Mesothelial cell of epicardium (in vitro differentiated cells): ENCODE measurements at places on chromosomes 16 and 17.

- no peak overlapping the region for H3K4me3 ChIP-seq
- no peaks in the 10 kb centered on the region for H3K27me3 ChIP-seq
- no peak overlapping the region for H3K27ac ChIP-seq
These were observed 7.3 kb downstream of the GSE1 start for GRCh38 chr16:85620374-85620773.

DNA sequence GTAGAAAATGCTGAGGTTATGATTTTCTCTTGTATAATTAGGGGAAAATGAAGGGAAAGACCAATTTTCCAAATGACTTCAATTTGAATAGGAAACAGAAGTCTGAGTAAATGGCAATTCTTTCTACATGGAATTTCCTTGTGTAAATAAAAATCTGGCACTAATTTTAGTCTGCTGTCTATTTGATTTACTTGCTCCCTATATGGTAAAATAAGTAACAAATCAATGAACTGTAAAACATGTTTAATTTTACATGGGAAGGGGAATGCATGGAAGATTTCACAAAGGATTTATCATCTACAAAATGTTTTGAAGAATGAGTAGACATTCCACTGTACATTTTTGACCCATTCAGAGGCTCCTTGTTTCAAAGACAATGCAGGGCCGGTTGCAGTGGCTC, 811.6 kb upstream of the GOT2 start:
- peaks cover 8% of the 10 kb centered on the region for H3K27me3 ChIP-seq
- no peaks in the 10 kb centered on the region for H3K36me3 ChIP-seq
- peaks cover 14% of the 10 kb centered on the region for H3K4me1 ChIP-seq
- no peak overlapping the region for H3K4me3 ChIP-seq
- DNase-seq, result no peak
- no peak overlapping the region for H3K27ac ChIP-seq

GRCh38 chr17:44865931-44866330, 18.2 kb downstream of the HIGD1B start:
- no peak overlapping the region for H3K27ac ChIP-seq
- H3K4me3 ChIP-seq, result no peak overlapping the region
- DNase-seq, result no peak
- no peaks in the 10 kb centered on the region for H3K4me1 ChIP-seq

DNA sequence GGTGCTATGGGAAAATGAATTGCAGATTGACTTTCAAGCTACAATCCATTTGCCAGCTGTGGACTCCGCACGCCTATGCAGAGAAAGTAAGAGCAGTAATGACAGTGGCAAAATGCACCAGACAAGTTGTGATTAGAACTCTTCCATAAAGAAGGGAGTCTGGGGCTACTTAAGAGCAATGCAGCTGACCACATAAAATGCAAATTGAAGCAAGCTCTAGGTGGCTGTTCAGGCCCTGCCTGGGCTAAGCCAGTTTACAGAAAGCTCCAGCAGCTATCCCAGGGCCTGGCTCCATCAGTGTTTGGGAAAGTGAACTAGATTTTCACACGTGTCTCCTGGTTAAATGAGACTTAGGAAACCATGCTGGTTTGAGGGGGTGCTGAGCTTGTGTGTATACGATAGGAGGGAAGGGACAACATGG, 2.2 kb upstream of the MAP2K6 start:
- no peak overlapping the region for H3K27ac ChIP-seq
- H3K36me3 ChIP-seq, result no peaks in the 10 kb centered on the region
- H3K4me3 ChIP-seq, result no peak overlapping the region
- H3K27me3 ChIP-seq, result no peaks in the 10 kb centered on the region

DNA sequence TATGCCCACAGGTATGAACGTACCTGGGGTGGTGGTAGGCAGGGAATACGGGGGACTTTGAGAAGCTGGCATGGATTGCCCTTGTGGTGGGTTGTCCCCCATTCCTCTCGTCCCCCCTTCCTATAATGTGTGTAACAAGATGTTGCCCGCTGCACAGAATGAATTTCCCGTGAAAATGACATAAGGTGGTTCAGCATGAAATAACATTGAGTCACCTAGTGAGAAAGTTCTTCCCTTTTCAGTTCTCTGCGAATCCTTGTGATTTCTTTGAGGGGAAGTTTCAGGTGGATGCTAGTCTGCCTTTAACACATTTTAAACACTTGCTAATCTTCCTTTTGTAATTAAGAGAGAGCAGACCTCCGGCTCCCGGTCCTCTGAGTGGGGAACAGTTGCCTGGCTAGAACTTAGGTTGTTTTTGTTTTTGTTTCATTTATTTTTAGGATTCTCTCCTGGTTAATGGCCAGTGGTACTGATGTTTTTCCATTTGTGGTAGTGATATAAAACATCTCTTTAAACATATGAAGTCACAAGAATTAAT, 58.9 kb downstream of the RAP1GAP2 start:
- peaks cover 3% of the 10 kb centered on the region for H3K36me3 ChIP-seq
- no peak overlapping the region for H3K27ac ChIP-seq
- peaks cover 53% of the 10 kb centered on the region for H3K27me3 ChIP-seq

- no peaks in the 10 kb centered on the region for H3K4me1 ChIP-seq
- peaks cover 21% of the 10 kb centered on the region for H3K36me3 ChIP-seq
- no peaks in the 10 kb centered on the region for H3K27me3 ChIP-seq
- H3K27ac ChIP-seq, result no peak overlapping the region
These were observed 43.4 kb downstream of the MFSD11 start for GRCh38 chr17:76781056-76781982.

GRCh38 chr17:78173097-78173715, 4.8 kb downstream of the SYNGR2 start:
- no peak overlapping the region for H3K4me3 ChIP-seq
- peaks cover 9% of the 10 kb centered on the region for H3K36me3 ChIP-seq
- H3K27me3 ChIP-seq, result no peaks in the 10 kb centered on the region
- peak overlapping the region; percentile 44 for H3K27ac ChIP-seq
- H3K4me1 ChIP-seq, result peaks cover 18% of the 10 kb centered on the region

GRCh38 chr16:12268606-12269005, 292.1 kb downstream of the SNX29 start:
- DNase-seq, result no peak
- H3K27me3 ChIP-seq, result no peaks in the 10 kb centered on the region
- H3K36me3 ChIP-seq, result no peaks in the 10 kb centered on the region
- H3K4me3 ChIP-seq, result no peak overlapping the region

- no peak overlapping the region for H3K27ac ChIP-seq
- no peaks in the 10 kb centered on the region for H3K36me3 ChIP-seq
These were observed 98.4 kb downstream of the ADCY9 start for GRCh38 chr16:4017807-4018206.

GRCh38 chr17:47635734-47636133, 14.0 kb upstream of the KPNB1 start:
- H3K4me1 ChIP-seq, result no peaks in the 10 kb centered on the region
- no peak for DNase-seq
- H3K4me3 ChIP-seq, result no peak overlapping the region
- H3K27ac ChIP-seq, result no peak overlapping the region
- H3K27me3 ChIP-seq, result no peaks in the 10 kb centered on the region

- no peaks in the 10 kb centered on the region for H3K27me3 ChIP-seq
- H3K4me3 ChIP-seq, result no peak overlapping the region
- H3K4me1 ChIP-seq, result peaks cover 13% of the 10 kb centered on the region
- DNase-seq, result no peak
- H3K36me3 ChIP-seq, result peaks cover 5% of the 10 kb centered on the region
These were observed 4.4 kb upstream of the CSNK1D start for GRCh38 chr17:82277851-82278250.
